ENCODE measurements at places on chromosomes 3 and 15.

GRCh38 chr3:41700155-41700554, 261.7 kb downstream of the ULK4 start:
- DNase-seq, result no peak

DNA sequence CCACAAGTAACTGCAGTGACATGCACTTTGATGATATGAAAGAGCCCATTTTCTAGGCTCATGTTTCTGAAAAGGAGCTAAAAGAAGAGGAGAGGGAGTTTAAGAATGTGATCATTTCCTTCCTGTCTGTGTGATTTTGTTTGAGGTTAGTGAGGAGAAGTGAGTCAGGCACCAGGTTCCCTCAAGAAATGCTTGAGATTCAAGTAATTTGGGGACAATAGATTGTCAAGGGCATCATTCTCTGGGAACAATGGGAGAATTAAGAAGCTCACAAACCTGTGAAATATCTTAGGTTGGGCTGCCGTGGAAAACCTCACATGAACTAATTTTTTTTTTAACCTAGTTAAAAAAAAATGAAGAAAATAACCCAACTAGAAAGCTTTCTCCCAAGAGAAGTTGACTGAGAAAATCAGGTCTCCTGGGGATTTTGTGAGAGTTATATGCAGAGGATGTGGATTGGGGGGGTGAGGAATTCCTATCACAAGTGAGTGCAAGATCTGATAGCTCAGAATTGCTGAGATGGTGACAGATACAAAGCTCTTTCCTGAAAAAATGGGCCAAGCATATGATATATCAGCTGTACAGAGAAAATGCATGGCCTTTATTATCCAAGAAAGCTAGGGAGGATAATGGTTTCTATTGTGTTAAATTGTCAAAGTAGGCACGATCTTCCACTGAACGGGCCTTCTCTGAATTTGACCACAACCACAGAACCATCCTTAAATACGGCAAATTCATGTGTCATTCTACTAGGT, 203.3 kb downstream of the FEZF2 start:
- no peak for DNase-seq

GRCh38 chr3:15403965-15404364, 23.4 kb downstream of the METTL6 start:
- DNase-seq, result no peak

DNA sequence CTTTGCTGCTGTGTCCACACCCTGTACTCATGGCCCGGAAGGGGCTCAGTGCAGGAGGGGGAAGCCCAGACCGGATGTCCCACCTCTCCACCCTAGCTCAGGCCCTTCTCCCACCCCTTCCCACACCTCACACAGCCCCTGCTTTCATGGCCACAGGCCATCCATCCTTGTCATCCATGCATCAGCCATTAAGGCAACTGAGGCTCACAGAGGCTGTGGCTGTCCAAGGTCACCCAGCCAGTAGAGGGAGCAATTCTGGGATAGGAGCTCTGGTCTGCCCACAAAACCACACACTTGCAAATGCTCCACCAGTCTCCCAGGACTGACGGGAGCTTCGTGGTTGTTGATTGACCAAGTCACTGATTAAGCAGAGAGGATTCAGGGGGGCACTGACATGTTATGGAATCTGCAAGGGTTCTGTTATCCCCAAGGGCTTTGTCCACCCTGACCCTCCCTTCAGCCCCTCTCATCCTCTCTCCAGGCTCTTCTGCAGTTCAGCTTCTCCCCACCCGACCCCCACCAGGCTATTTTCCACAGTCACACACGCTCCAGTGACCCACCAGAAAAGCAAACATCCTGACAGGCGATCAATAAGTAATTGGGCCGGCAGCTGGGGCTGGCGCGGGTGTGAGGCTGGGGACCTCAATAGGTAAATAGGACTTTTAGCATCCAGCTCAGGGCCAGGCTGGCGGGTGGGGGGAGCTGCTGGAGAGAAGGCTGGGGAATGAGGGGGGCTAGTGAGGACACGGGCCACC, 15.1 kb downstream of the LINGO1 start:
- DNase-seq, result peak; percentile 24

- DNase-seq, result no peak
These were observed 62.2 kb upstream of the RGMA start for GRCh38 chr15:93150910-93151881.

DNA sequence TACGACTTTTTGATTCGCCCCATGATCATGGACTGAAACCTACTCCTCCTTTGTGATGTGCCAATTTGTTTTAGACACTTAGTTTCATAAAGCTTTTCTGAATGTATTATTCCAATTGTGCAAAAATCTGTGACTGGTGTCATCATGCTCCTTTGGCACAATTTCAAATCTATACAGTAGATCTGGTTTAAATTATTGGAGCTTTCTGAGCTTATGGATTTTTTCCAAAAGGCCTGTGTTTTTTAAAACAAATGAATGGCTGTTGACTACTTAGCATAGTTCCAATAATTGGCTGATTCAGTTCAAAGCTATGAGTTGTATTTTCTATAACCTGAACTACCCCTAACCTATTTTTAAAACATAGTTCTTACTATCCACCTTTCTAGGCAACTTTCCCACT, 282.7 kb downstream of the CNTN3 start:
- DNase-seq, result no peak

- peak; percentile 50 for DNase-seq
These were observed 65.6 kb upstream of the HEG1 start for GRCh38 chr3:125121246-125122010.
